ENCODE measurements at places on chromosomes 11 and 22.

DNA sequence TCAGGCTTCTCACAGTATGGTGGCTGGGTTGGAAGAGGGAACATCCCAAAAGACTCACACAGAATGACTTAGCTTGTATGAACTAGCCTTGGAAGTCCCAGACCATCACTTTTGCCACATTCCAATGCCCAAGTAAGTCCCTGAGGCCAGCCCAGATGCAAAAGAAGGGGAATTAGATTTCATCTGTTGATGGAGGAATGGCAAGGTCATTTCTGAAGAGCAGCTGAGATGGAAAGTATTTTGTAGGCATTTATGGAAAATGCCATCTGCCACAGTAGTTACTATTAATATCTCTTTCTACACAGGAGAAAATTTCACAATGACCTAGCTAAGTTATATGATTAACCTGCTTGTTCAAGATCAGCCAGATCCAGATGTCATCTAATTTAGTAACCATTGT, 58.8 kb downstream of the ENDOD1 start:
- DNase-seq: no peak

DNA sequence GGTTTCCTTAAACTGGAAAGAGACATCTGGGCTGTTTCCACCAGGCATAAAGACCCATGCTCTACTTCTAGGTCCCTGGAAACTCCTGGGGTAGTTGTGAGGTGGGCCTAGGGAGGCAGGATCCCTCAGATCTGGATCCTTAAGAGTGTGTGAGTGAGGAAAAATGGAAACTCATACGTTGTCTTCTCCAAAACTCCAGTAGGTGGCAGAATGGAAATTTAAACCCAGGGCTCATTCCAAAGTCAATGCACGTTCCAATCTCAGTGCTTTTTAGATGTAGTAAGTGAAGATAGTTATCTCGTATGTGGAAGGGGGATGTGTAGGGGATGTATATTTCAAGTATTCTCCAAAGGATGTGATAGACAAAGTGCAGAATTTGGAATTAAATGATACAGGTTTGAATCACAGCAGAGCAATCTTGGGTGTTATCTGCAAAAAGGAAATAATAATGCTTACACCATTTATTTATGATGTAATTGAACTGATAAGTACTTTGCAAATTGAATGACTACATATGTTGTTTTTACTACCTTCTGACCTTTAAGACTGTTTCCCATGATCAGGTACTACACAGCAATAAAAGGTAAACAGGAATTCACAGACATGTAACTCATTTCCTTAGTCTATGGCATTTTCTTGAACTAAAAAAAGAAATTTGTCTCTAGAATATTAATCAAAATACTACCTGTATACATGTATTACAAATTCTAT, 13.1 kb upstream of the MMP1 start:
- DNase-seq: peak; percentile 34

DNA sequence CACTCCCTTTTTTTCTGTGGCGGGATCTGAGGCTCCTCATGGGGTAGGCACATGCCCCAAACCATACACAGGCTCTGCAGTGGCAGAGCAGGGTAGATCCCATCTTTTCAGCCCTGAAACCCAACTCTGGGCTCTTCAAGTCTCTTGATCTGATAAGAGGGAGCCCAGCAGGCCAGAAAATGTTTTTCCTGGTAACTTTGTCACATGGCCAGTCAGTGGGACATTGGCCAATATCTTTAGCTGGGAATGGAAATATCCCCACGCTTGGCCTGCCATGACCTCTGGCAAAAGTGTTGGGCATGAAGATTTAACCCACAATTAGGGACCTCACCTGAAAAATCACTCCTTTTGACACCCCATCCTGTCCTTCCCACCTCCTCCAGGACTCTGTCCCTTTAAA, 8.1 kb downstream of the INPP5J start:
- DNase-seq: no peak

GRCh38 chr22:36192542-36192941, 9.1 kb downstream of the APOL4 start:
- DNase-seq: peak; percentile 19

DNA sequence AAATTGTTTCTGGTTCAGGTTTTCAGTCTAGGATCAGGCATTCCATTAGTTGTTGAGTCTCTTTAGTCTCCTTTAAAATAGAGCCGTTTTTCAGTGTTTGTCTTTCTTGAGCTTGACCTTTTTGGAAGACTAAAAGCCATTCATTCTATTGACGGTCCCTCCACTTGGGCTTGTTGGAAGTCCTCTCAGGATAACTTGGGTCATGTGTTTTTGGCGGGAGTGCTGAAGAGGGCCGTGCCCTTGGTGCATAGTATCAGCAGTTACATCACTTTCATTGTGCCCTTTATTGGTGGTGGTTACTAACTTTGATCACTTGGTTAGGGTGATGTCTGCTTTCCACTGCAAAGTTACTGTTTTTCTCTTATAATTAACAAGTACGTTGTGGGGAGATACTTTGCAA, 20.8 kb downstream of the CECR2 start:
- no peak for DNase-seq

DNA sequence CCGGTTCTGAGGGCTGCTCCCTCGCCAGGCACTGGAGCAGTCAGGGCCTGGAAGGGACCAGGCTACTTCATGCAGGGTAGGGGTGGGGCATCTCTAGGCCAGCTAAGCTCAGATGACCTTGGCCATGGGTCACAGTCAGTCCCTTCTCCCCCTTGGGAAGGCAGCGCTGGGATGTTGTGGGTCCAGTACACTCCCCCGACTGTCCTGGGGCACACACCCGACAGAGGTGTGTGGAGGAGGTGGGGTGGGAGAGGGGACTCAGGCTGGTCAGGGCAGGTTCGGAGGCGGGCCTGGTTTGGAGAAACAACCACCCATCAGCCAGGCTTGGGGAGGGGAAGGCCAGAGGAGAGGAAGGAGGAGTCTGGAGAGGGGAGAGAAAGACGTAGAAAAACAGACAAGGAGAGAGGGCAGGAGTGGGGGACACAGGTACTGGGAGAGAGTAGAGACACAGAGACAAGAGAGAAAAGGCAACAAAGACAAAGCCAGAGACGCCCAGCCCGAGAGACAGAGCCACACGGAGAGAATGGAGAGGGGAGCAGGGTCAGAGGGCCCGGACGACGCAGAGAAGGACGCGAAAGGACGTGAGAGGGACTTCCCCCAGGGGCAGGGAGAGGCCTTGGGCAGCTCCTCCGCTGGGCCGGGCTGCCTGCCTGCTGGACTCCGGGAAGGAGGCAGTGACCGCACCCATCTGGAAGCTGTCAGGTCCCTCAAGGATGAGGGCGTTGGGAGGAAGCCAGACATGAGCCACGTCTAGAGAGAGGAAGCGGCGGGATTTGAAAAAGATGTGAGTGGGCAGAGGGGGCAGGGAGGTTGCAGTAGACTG, 30.6 kb upstream of the TSKU start:
- no peak for DNase-seq

DNA sequence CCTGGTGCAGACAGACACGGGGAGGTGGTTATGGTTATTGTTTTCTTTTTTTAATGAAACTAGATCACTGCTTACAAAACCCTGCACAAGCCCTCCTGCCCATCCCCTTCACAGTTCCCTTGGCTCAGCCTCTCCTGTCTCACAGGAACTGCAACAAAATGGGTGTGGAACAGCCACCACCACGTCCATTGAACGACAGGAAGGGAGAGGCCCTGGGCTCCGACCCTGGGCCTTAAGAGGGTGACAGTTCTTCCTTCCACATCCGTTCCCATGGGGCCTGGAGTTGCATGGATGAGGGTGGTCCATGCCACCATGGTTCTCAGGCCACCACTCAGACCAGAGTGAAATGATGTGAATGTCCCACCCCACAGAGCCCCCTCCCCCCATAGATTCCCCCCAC, 15.7 kb downstream of the PRPF19 start:
- DNase-seq: no peak

- DNase-seq: peak; percentile 77
Measured at GRCh38 chr11:95835768-95836488, 45.6 kb downstream of the CEP57 start.

Measured in endothelial cell of umbilical vein (primary cell).